Stomach (tissue), 19 donors: ENCODE measurements at places on chromosomes 5 and 9. TPM values are rescaled to one million over a fixed set of nuclear protein-coding genes. Genes with fewer than 3 reads are reported as not detected.

DNA sequence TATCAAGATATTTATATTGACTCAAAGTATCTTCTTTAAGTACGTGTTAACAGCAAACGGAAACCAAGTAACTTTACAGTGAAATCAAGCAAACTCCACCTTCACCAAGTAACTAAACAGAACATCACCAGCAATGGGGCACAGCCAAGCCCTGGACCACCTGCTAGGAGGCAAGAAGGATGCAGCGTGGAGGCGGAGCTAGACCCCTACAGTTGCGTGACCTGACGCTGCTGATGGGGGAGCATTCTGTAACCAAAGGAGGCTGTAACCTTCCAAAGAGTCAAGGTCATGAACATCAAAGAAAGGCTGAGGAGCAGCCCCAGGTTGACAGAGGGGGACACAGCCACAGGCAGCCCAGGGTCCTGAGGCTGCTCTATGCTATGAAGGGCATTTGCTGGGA lies 6.1 kb downstream of the VAV2 start:
- no peaks in the 10 kb centered on the region for H3K36me3 ChIP-seq
- H3K4me1 ChIP-seq, result peaks cover 10% of the 10 kb centered on the region
- H3K27me3 ChIP-seq, result peaks cover 9% of the 10 kb centered on the region
- no peak overlapping the region for H3K4me3 ChIP-seq
- no peak overlapping the region for H3K27ac ChIP-seq

The NME5 gene
- polyA plus RNA-seq, result 2.1 TPM

GRCh38 chr5:127615916-127616315 lies 33.0 kb upstream of the CTXN3 start:
- H3K27me3 ChIP-seq, result no peaks in the 10 kb centered on the region
- H3K36me3 ChIP-seq, result no peaks in the 10 kb centered on the region
- no peaks in the 10 kb centered on the region for H3K4me1 ChIP-seq
- no peak for DNase-seq
- no peak overlapping the region for H3K27ac ChIP-seq

GRCh38 chr5:127586066-127586770 lies 62.7 kb upstream of the CTXN3 start:
- H3K4me1 ChIP-seq, result no peaks in the 10 kb centered on the region
- H3K4me3 ChIP-seq, result no peak overlapping the region
- DNase-seq, result peak; percentile 19
- H3K27me3 ChIP-seq, result no peaks in the 10 kb centered on the region

DNA sequence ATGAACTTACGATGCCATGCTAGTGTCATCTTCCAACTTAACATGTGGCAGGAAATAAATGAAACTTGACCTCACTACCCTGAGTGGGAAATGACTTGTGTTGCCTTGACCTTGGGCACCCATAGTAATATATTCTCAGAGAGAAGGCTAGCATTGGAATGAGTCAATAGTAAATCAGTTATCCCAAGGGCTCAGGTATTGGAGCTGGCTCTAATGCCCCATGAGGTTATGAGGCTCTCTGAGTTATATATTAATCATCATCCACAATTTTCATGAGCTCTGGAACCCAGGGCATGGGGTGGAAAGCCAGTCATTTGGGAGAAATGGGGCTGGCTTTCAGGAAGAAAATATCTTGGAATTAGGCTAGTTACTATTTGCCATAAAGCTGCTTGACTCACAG lies 42.4 kb upstream of the SMIM32 start:
- no peaks in the 10 kb centered on the region for H3K27me3 ChIP-seq
- H3K4me1 ChIP-seq, result no peaks in the 10 kb centered on the region
- no peak overlapping the region for H3K4me3 ChIP-seq

The PCDHGA5 gene
- polyA plus RNA-seq, result not detected

GRCh38 chr9:38432922-38433510 lies 8.8 kb upstream of the IGFBPL1 start:
- no peaks in the 10 kb centered on the region for H3K36me3 ChIP-seq
- DNase-seq, result peak; percentile 71
- H3K27me3 ChIP-seq, result no peaks in the 10 kb centered on the region

DNA sequence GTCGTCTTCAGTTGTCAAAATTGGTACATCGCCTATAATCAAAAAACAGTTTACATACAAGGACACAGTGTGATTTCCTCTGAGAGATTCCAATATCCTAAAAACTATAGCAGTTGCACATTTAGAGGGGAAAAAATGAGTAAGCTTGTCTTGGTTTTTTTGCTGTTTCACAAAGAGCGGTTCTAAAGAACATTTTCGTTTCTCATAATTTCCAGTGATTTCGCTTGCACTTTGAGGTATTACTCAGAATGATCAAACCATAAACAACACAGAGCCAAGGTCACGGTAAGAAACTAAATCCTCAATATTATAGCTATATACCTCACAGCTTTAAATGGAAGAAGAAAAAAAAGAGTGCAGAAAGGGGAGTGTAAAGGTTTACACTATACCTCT lies 861 bp downstream of the MTX3 start:
- H3K36me3 ChIP-seq, result peaks cover 32% of the 10 kb centered on the region
- H3K4me3 ChIP-seq, result peak overlapping the region; percentile 99
- no peak overlapping the region for H3K27ac ChIP-seq
- H3K27me3 ChIP-seq, result no peaks in the 10 kb centered on the region
- H3K4me1 ChIP-seq, result peaks cover 16% of the 10 kb centered on the region

DNA sequence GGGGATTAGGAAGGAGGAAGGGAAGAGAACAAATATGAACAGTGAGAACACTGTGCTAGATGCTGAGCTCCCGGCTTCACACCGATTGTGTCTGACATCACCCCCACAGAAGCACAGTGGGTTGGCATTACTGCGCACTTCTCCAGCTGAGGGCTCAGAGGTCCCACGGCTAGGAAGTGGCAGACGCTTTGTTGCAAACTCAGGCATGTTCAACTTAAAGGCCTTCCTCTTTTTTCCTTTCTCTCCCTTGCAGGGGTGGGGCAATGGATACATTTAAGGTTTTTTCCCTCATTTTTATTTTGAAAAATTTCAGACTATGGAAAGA lies 15.5 kb upstream of the SHB start:
- H3K27me3 ChIP-seq, result no peaks in the 10 kb centered on the region
- H3K4me3 ChIP-seq, result no peak overlapping the region
- no peak for DNase-seq
- no peaks in the 10 kb centered on the region for H3K36me3 ChIP-seq
- no peak overlapping the region for H3K27ac ChIP-seq

- no peaks in the 10 kb centered on the region for H3K36me3 ChIP-seq
- no peaks in the 10 kb centered on the region for H3K27me3 ChIP-seq
- H3K4me3 ChIP-seq, result no peak overlapping the region
- H3K4me1 ChIP-seq, result peaks cover 2% of the 10 kb centered on the region
These were observed 45.0 kb upstream of the VLDLR start for GRCh38 chr9:2576631-2577030.

DNA sequence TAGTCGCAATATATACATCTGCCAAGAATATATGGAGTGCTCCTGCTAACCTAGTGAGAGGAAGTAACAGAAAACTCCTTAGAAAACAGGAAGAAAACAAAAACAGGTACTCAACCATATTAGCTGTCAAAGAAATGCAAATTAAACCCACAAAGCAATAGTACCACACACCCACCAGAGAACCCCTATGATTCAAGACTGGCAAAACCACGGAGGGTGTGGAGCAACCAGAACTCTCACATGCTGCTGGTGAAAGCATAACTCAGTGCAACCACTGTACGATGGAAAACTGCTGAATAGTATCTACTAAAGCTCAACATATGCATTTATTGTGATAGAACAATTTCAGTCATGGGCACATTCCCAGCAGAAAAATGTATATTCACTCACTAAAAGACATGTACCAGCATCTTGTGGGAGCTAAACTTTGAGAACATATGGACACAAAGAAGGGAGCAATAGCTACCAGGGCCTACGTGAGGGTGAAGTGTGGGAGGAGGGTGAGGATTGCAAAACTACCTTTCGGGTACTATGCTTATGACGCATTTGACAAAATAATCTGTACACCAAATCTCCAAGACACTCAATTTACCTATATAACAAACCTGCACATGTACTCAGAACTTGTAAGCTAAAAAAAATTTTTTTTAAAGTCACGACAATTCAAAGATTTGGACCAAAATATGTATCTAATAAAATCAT lies 34.0 kb downstream of the PTPN3 start:
- peaks cover 24% of the 10 kb centered on the region for H3K36me3 ChIP-seq
- H3K27ac ChIP-seq, result no peak overlapping the region
- DNase-seq, result no peak
- no peaks in the 10 kb centered on the region for H3K4me1 ChIP-seq
- H3K4me3 ChIP-seq, result no peak overlapping the region

DNA sequence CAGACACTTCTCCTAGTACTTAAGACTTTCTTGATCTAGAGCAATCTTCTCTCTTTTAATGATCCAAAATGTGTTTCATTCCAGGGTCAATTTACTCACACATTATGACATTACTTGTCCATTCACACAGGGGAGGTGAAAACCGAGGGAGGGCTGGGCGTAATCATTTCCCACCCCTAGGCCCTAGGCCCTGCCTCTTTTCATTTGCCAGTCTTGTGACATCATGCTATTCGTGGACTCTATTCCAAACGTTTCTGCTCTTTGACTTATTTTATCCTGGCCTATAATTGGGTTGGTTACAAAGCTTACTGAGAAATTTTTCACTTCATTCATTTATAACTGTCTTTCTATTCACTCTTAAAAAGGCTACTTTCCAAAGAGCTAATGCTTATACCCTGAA lies 2.4 kb downstream of the DCAF12 start:
- no peaks in the 10 kb centered on the region for H3K27me3 ChIP-seq
- peak overlapping the region; percentile 81 for H3K4me3 ChIP-seq
- H3K36me3 ChIP-seq, result peaks cover 5% of the 10 kb centered on the region
- peak overlapping the region; percentile 91 for H3K27ac ChIP-seq
- DNase-seq, result no peak

- H3K27ac ChIP-seq, result no peak overlapping the region
- no peaks in the 10 kb centered on the region for H3K27me3 ChIP-seq
- DNase-seq, result no peak
- H3K4me1 ChIP-seq, result no peaks in the 10 kb centered on the region
- no peak overlapping the region for H3K4me3 ChIP-seq
These were observed 137.8 kb downstream of the PAX5 start for GRCh38 chr9:36896296-36896695.

The PLCXD3 gene
- polyA plus RNA-seq, result 3.2 TPM

- no peak overlapping the region for H3K4me3 ChIP-seq
- no peak for DNase-seq
- H3K4me1 ChIP-seq, result no peaks in the 10 kb centered on the region
- no peak overlapping the region for H3K27ac ChIP-seq
These were observed 19.0 kb upstream of the FAM169A start for GRCh38 chr5:74885170-74885569.

DNA sequence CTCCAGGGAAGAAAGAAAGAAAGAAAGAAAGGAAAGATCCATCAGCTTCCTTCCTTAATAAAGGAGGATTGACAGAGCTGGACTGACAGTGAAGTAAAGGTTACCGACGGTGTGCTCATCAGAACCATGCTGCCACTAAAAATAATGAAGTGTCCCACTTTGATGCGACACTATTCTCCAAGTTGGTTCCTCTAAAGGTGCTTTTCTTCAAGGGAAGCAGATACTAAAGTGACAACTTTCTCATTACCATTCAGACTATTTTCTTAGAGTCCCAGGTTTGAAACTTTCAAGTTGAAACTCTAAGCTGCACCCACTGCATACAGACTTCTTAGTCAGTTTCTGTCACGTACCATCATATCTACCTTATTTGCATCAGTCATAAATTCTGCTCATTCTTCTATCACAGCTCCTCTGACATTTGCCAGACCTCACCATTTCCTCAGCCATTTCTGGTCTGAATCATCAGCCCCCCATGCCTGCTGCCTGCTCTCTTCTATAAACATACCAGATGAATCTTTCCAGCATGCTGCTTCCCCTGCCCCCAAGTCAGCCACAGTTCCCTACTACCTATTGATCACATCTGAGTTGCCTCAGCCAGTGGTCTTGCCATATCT lies 177.6 kb downstream of the DEPDC1B start:
- DNase-seq, result no peak
- no peaks in the 10 kb centered on the region for H3K27me3 ChIP-seq
- H3K36me3 ChIP-seq, result no peaks in the 10 kb centered on the region
- no peak overlapping the region for H3K4me3 ChIP-seq

DNA sequence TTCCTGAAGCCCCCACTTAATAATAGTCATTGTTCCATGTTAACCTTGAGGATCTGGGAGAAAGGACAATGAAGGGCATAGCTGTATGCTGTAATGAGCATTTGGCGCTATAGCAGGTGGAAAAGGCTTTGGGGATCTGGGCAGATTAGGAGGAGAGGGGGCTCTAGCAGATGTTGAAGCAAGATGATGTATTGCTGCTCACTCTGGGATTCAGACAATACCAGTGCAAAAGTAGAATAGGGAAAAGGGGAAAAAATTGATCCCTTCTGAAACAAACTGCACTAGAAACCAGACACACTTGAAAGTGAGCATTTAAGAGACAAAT lies 575.3 kb upstream of the MEF2C start:
- H3K4me1 ChIP-seq, result no peaks in the 10 kb centered on the region
- H3K27me3 ChIP-seq, result no peaks in the 10 kb centered on the region
- no peak overlapping the region for H3K27ac ChIP-seq
- H3K4me3 ChIP-seq, result no peak overlapping the region
- no peak for DNase-seq

DNA sequence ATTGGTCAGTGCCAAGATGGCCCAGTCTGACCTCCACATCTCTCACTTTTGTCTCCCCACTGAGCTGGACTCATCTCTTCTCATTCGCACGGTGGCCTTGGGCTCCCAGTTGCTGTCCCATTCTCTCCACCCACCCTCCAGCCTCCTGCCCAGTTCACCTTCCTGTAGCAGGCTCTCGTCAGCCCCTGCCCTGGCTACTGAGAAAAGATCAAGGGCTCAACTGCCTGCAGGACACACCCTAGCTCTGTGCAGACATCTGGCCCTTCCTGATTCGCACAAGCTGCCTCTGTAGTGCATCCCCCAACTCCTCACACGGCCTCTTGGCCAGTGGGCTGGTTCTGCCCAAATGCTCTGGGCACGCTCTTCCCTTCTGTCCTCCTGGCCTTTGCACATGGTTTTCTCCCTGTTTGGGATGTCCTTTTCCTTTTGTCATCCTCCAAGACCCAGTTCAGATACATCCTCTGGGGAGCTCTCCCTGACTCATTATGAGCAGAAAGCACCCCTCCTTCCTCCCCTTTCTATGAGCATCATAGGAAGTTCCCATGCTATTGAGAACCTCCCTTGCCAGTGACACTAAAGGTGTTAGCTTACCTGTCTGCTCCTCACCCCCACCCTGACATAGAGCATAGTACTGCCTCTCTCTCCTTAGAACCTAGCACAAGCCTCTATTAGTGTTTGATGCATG lies 78.5 kb upstream of the TGFBR1 start:
- H3K4me1 ChIP-seq, result no peaks in the 10 kb centered on the region
- peaks cover 57% of the 10 kb centered on the region for H3K36me3 ChIP-seq
- no peak overlapping the region for H3K27ac ChIP-seq
- no peak for DNase-seq
- H3K27me3 ChIP-seq, result no peaks in the 10 kb centered on the region

- H3K27me3 ChIP-seq, result peaks cover 31% of the 10 kb centered on the region
- DNase-seq, result peak; percentile 71
- no peaks in the 10 kb centered on the region for H3K36me3 ChIP-seq
- H3K4me3 ChIP-seq, result peak within 1 kb of the TSS; percentile 27
- H3K4me1 ChIP-seq, result peaks cover 17% of the 10 kb centered on the region
- H3K27ac ChIP-seq, result no peak within 1 kb of the TSS
These were observed at the start of gene BRINP1 for GRCh38 chr9:119368681-119369581. BRINP1 (minus strand) TSS chr9:119369435; CDS start chr9:119313355, 56,080 bp downstream.

The ABO gene
- polyA plus RNA-seq, result 1.6 TPM

- no peak overlapping the region for H3K4me3 ChIP-seq
- no peaks in the 10 kb centered on the region for H3K36me3 ChIP-seq
- no peak overlapping the region for H3K27ac ChIP-seq
- no peaks in the 10 kb centered on the region for H3K27me3 ChIP-seq
- no peak for DNase-seq
These were observed 61.2 kb downstream of the TMEM232 start for GRCh38 chr5:110665184-110665726.

The PCSK5 gene
- polyA plus RNA-seq, result 0.61 TPM
